ENCODE measurements at places on chromosomes 1 and 21.

GRCh38 chr21:45125357-45125756, 51.0 kb downstream of the ADARB1 start:
- no peak for DNase-seq

- no peak for DNase-seq
Observed at GRCh38 chr1:166365081-166365480, 198.3 kb upstream of the FAM78B start.

GRCh38 chr1:15678578-15678977, 5.5 kb upstream of the PLEKHM2 start:
- no peak for DNase-seq

- DNase-seq = no peak
Observed at GRCh38 chr21:20996421-20997310, 1.5 kb upstream of the NCAM2 start.

DNA sequence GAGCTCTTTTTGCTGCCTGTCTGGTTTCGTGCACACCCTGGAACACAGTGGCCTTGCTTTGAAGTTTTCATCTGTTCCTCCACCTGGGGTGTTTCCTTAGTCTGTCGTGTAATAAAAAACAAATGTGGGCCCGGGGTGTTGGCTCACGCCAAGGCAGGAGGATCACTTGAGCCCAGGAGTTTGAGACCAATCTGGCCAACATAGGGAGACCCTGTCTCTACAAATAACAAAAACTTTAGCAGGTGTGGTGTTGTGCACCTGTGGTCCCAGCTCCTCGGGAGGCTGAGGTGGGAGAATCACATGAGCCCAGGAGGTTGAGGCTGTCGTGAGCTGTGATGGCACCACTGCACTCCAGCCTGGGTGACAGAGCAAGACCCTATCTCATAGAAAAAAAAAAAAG, 4.5 kb downstream of the NCMAP start:
- no peak for DNase-seq

GRCh38 chr1:20386323-20387081, 95.8 kb downstream of the VWA5B1 start:
- no peak for DNase-seq

DNA sequence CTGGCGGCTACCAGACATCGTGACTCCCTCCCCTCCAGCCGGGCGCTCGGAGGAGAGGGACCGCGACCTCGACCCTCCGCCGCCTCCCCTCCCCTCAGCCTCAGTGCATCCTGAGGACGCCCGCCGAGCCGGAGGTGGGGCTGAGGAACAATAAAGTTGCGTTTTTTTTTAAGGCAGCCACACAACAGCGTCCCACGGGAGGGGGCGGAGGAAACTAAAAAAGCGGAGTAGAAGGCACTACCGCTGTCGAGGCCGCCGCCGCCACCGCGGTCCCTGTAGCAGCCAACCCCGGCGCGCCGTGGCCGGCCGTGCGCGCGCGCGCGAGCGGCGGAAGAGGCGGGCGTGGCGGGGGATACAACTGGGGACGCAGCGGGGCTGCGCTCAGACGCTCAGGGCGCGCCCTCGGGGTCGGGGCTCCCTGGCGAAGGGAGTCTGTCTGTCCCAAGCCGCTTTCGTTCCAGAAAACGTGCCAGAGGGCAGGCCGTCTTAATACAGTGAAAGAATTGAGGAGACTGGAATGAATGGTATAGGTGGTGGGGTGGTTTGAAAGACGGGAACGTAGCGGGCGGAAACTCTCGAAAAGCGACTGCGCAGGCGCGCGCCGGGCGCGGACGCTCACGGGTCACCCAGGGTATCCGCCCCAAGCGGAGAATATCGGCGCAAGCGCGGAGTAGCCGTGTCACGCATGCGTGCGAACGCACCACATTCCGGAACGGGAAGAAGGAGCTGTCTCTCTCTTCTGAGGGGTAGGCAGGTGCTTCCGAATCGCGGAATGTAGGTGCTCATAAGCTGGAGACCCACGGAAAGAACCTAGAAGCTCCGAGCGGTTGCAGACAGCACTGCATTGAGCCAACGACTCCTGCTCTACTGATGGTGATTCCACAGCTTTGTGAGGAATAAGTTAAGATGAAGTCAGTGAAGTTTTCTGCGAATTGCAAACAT, at the start of gene COP1:
COP1 (minus strand) TSS at position 326 of the 942 bp plus-strand sequence; CDS start at position 18, 308 bp downstream.
- DNase-seq = peak; percentile 95

- DNase-seq = no peak
Observed at GRCh38 chr21:19321688-19322087, 918.1 kb upstream of the TMPRSS15 start.

All from stimulated activated CD8-positive, alpha-beta memory T cell treated with anti-CD3 and anti-CD28 coated beads, Interleukin-15, amount 100 ng/mL, for 48 hours (primary cell).